ENCODE measurements at places on chromosomes 11 and 22.
A peak's percentile ranks its signal among the peaks of the same experiment; 100 is the strongest.

DNA sequence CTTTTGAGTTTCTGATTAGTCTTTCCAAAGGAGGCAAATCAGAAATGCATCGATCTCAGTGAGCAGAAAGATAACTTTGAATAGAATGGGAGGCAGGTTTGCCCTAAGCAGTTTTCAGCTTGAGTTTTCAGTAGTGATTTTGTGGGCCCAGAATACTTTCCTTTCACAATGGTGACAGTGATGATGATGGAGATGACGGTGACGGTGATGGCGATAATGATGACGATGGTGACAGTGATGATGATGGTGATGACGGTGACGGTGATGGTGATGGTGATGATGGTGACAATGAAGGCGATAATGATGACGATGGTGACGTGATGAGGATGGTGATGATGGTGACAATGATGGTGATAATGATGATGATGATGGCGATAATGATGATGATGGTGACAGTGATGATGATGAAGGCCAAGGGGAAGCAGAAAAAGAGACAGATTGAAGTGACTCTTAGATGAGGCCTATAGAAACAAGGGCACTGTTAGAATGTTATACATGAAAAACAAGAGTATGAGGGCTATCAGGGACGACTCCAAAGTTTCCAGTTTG is 153.4 kb upstream of the B3GAT1 start:
- no peak for ATAC-seq

DNA sequence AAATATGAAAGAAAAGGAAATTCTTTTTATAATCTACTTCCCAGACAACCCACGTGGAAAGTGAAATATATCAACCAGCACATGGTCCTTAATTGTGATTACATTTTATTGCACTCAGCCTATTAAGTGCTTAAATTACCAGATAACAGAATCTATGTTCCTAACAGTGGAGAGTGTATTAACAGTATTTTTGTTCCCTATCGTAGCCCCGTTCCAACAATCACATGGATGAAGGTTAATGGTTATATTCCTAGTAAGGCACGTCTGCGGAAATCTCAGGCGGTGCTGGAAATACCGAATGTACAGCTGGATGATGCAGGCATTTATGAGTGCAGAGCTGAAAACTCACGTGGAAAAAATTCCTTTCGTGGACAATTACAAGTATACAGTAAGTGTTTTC is 626.1 kb upstream of the ARHGAP42 start:
- no peak for ATAC-seq

DNA sequence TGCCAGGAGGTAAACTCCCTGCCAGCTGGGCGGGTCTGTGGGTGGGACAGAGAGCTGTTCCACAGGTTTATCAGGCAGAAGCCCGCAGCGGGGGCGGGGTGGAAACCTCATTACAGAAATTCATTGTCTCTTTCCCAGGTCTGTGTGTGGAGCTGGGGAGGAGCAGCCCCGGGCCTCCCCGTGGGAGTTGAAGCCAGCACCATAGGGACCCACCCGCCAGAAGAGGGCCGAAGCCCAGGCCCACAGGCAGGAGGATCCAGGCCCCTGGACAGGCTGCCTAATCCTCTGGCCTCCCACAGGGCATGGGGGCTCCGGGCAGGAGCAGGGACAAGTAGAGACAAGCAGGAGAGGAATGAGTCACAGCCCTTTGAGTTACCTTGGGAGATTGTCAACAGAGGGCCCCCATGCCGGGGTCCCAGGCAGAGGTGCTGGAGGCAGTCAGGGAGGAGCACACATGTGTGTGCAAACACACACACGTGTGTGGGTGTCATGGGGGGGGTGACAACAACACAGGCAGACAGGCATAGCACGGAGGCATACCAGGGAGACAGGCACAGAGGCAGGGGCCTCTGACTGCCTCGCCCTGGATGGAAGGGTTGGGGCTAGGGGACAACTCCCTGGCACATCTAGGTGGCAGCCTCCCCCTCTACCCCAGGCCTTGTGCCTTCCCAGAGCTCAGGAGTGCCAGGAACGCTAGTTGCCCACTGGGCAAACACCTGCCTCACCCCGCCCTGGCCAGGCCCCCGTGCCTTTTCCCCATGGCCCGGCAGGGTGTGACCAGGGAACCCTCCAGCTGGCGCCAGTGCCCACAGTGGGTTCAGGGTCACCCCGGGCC is 1.4 kb downstream of the CDC42BPG start:
- ATAC-seq, result no peak

- ATAC-seq, result no peak
These were observed 46.3 kb downstream of the PIK3C2A start for GRCh38 chr11:17161515-17161914.

DNA sequence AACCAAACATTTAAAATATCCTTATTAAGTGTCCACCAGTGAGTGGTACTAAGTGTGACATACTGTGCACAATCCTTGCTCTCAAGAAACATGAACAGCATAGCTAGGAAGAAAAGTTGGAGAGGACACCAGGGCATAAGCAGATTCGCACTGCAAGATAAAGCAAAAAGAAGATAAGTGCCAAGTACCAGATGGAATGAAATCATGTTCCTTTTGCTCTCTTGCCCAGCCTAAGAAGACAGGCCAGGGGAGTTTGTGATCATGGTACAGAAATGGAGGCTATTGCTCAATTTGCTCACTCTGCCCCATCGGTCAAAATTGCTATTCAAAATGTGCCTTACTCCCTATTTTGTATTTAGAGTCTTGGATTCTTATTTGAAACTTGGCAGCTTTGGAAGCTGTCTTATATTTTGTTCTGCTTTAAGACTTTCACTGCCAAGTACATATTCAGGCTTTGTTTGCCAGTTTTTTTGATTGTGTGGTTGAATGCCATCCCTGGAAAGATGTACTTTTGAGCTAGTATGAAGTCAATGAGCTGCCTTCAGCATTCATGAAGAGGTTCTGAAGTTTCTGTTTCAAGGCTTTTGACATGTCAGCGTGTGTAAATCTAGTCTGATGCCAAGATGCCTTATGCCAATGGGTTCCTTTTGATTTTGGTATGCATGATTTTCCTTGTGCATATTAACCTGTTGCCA is 90.3 kb downstream of the PAX6 start:
- no peak for ATAC-seq

DNA sequence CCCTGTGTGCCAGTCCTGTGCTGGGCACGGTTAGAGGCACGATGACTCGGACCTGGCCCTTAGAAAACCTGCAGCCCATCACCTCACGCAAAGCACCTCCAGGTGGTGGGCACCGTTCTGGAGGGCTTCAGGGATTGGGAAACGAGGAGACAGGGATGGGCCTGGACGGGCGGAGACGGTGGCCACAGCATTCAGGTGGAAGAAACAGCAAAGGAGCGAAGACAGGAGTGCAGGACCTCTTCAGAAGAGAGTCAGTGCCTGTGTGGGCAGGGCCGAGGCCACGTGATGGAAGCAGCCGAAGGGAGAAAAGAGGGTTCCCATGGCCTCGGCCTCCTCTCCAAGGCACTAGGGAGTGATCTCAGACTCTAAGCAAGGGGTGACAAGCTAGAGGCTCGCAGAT is 8.1 kb upstream of the SLC22A12 start:
- ATAC-seq, result no peak

DNA sequence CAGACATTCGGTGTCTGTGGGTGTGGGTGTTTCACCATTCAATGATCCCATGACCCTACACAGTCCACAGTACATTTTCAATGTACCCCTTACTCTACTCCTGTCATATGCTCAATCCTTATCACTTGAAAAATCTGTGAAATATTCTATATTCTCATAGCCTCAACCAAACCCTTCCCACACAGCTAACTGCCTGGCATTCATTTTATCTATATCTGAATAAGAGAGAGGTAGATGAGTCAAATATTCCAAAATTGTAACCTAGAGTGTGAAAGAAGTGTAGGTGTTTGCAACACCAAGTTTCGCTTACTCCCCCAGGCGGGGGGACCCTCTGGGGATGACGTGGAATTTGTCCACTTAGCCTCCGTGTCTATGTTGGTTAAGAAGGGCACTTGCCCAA is 354.8 kb downstream of the ETS1 start:
- peak; percentile 74 for ATAC-seq

DNA sequence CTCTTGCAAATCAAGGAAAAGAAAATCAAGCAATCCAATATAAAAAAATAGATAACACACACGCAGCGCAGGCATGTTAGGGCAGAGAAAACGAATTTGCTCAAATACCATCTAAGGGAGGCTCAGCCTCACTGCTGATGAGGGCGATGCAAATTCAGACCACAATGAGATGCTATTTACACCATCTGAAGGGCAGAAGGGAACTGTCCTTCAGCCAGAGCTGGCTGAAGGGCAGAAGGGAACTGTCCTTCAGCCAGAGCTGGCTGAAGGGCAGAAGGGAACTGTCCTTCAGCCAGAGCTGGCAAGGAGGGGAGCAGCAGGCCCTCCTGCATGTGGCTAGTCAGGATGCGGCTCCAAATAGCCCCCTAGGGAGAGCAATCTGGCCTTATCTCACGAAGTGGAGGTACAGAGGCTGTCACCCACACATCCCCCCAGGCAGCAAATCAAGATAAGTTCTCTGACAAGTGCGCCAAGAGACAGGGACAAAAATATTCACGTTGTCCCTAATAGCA is 7.6 kb upstream of the SLC39A13 start:
- ATAC-seq, result no peak

- ATAC-seq, result no peak
These were observed 52.0 kb downstream of the KCNJ1 start for GRCh38 chr11:128814856-128815705.

DNA sequence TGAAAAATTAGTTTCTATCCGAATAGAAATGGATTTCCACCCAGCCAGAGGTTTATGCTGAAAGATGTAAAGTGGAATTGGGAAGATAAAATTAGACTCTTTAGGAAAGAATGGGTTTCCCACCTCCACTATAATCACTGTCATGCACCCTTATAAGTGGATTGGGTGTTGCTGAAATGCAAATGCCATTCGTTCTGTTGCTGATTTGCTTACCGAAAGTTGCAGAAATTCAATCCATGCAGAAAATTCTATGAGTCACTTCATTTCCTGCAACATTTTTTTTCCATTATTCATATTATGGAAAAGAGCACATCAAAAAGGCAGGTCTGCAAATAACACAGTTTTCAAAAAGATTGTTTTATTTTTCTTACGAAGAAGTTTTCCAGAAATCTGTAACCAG is 65.6 kb downstream of the LDLRAD3 start:
- ATAC-seq, result no peak

DNA sequence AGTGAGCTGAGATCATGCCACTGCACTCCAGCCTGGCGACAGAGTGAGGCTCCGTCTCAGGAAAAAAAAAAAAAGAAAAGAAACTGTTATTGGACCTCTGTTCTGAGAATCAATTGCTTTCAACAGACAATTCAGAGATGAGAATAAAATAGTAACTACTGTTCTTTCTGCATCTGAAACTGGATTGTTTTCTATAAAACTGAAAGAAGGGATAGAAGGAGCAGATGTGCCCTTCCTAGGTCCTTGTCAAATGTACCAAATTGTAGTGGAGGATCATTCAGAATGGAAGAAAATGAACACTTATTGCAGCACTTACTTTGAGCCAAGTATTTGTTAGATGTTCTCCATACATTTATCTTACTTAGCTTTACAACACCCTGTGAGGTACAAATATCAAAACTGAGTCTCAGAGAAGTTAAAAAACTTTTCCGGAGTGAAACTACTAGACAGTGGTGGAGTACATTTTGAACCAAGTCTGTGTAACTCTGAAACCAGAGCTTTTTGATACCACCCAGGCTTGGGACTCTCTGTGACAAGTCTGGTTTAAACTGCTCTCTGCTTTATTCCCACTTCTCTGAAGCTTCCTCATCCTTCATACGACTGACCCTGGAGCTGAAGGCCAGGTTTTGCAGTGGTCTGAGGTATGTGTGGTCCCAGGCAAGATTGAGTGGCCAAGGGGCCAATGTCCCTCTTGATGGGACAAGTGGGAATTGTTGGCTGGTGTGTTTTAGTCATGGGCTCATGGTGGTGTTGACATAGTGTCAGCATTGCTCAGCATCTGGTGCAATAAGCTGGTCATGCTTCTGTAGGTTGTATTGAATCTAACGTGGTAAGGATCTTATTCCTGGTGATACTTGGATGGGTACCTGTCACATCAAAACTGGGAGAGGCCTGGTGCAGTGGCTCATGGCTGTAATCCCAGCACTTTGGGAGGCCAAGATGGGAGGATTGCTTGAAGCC is 48.2 kb upstream of the CCDC134 start:
- peak; percentile 86 for ATAC-seq

GRCh38 chr11:8638300-8638699 is 44.2 kb downstream of the TRIM66 start:
- no peak for ATAC-seq

DNA sequence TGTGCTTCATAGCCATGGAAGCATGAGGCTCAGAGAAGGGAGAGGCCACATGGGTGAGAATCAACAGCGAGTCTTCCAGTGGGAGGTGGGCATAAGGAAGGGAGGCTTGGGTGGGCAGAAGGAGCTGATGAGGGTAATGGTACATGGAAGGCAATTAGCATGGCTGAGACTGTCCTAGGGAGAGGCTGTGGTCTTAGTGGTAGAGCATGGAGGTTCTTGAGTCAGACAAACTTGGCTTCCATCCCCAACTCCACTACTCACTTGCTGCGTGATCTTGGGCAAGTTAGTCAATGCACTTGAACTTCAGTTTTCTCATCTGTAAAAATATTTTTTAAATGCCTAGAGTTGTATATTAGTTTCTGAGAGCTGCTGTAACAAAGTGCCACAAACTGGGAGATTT is 227.2 kb upstream of the E2F8 start:
- no peak for ATAC-seq

- no peak for ATAC-seq
These were observed 969 bp downstream of the SERPIND1 start for GRCh38 chr22:20774882-20775281.

DNA sequence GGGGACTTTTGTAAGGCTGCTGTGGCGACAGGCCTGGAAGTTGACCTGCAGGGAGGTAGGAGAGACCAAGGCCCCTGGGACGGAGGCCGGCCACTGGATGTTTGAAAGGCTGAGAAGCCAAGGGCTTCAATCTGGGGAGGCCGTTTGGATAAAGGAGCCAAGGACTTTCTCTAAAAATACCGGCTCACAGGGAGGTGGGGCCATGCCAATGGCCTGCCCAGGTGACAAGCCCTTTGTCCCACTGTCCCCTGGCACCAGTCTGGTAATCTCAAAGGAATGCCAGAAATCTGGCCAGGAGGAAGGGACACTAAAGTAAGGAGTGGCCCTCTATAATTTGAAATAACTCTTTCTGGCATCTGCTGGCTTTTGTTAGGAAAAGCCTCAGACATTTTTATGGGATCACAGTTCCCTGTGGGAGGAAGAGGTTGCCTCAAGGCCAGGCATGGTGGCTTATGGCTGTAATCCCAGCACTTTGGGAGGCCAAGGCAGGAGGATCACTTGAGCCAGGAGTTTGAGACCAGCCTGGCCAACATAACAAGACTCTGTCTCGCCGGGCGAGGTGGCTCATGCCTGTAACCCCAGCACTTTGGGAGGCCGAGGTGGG is 1.9 kb upstream of the CHKA start:
- no peak for ATAC-seq

DNA sequence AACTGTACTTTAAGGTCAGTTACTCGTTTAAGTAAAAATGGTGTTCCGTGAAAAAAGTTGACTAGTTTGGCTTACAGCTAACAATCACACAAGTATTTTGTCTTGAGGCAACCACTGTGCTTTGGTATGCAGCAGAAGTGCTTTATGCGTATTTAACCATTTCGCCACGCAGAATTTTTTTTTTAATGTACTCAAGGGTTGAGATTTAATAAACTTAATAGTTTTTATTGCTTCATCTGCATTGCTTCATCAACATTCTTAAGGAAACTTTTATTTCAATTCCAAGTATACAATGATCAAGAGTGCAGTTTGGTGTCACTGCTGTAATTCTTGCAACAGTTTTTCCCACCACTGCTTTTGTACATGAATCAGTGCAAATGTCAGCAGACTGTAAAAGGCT is 66.4 kb downstream of the ZNRF3 start:
- ATAC-seq, result no peak

- ATAC-seq, result no peak
These were observed 14.1 kb downstream of the HRAS start for GRCh38 chr11:521177-521688.
